ENCODE measurements at places on chromosomes 11 and 22. TPM values are rescaled to one million over a fixed set of nuclear protein-coding genes. Genes with fewer than 3 reads are reported as not detected.

KCNJ11 gene
- 29.2 TPM for total RNA-seq

HEPHL1 gene
- not detected for total RNA-seq

CNTN5 gene
- not detected for total RNA-seq

BRMS1 gene
- 14.7 TPM for total RNA-seq

TSPAN32 gene
- total RNA-seq: 19.9 TPM

POU2AF2 gene
- total RNA-seq: not detected

C11orf97 gene
- not detected for total RNA-seq

CEND1 gene
- not detected for total RNA-seq

IL18BP gene
- 3.7 TPM for total RNA-seq

PPP6R3 gene
- 86.7 TPM for total RNA-seq

DNA sequence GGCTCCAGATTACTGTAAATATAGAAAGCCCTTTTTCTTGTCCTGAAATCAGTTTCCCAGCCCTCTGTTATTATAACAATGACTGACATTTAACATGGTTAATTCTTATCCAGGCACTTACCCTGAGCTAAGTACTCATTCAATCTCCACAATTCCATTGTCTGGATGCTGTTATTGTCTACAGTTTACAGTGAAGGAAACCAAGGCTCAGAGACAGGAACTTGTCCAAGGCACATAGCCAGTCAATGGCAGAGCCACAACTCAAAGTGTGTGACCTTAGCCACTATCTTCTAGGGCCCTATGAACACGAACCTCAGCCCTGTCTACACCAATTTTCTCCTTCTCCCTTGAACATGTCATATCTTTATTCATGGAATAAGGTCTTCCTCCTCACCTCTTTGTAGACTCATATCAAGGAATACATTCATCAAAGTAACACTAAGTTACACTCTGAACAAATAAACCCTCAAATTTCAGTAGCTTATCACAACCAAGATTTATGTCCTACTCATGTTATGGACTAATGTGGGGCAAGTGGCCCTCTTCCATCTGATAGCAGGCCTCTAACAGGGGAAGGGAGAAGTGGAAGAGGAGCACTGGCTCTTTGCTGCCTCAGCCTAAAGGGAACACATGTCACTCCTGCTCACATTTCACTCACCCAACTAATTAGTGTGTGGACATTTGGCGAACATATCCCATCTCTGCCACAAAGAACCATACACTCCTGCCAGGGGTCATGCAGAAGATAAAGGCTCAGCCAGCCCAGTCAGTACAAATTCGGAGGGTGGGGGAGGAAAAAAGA lies 39.3 kb upstream of the APLNR start:
- no peak for DNase-seq

DNA sequence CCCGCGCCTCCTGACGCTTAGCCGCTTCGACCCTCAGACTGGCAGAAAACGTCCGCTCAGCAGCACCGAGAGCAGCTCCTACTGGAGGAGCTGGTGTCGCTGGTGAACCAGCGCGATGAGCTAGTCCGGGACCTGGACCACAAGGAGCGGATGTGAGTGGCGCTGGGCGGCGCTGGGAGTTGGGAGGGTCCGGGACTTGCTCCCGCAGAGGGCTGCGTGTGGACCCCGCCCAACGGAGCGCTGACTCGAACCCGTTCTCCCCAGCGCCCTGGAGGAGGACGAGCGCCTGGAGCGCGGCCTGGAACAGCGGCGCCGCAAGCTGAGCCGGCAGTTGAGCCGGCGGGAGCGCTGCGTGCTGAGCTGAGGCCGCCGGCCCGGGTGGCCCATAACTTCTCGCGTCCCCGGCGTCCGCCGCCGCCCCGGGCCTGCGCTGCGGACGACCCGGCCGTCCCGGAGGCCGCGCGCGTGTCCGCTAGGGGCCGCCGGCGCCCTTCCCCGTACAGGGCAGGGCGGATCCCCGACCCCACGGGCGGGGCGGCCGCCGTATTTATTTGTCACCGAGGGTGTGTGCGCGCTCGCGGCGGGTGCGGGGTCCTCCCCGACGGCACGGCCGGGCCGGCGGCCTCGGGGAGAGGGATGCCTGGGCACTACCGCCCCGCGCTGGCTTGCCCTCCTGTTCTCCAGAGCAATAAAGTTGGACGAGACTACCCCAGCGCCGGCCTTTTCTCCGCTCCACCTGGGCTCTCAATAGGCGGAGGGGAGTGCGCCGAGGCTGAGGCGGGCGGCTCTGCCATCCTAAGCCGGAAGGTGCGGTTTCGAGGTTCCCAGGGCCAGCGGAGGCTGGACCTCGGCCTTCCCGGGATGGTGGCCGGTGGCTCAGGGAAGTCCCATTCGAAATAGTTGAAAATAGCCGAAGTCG lies 3.4 kb downstream of the KCNK7 start:
- peak; percentile 63 for DNase-seq

DNA sequence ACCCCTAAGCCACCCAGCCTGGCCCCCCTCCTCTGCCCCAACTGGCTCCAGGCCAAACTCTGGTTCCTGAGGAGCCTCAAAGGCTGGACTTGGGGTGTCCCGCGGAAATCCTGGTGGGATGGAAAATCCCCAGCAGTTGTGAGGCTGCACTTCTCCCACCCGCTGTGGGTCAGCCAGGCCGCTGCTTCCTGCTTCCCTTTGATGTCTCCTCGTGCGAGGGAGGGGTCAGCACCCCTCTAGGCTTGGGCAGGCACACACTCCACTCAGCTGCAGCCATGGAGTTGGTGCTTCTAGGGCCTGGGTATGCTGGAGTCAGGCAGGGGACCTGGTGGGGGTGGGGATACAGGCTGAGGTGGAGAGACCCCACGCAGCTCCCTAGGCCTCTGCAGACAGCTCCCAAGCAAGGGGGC lies 12.0 kb downstream of the KCNQ1OT1 start:
- no peak for DNase-seq

DNA sequence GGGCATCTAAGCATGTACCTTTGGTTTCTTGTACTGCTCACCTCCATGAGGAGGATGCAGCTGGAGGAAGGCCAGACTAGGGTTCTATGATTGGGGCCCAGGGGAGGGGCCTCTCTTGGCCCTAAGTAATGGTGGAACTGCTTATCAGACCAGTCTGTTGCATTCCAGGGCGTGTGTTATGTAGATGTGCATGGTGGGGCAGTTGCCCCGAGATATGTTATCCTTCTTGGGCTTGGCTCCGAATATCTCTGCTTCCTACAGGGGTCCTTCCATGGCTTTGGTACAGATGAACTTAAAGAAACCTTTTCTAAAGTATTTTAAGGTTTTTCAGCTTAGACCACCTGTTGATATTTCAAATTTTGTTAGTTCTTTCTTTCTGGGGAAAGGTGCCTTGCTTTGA lies 126.0 kb downstream of the SWAP70 start:
- no peak for DNase-seq

DNA sequence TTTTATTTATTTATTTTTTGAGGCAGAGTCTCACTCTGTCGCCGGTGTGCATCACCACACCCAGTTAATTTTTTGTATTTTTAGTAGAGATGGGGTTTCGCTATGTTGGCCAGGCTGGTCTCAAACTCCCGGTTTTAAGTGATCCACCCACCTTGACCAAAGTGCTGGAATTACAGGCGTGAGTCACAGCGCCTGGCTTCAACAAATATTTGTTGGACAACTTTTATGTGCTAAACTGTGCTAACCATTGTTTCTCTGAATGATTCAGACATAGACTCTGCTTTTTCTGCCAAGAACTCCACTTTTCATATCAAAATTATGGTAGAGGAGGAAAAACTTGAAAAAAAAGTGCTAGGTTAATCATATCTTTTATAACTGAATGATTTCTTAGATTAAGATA lies 36.3 kb downstream of the MMP7 start:
- no peak for DNase-seq

DNA sequence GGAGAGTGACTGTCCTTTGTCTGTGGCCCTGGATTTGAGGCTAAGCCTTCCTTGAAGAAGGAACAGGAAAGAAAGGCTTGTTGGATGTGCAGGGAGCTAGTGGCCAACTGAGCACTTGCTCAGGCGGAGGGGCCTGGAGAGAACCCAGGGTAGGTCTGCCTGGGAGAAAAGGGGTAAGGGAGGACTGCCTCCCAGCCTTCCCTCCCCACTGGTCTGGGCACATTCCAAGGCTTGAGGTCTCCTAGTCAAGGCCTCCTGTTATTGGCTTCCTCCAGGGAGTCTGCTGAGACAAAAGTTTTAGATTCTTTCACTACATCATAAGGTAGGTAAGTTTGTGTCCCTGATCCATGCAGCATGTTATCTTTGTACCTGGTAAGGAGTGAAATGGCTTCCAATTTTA lies 15.2 kb downstream of the KCNQ1OT1 start:
- DNase-seq: no peak

DNA sequence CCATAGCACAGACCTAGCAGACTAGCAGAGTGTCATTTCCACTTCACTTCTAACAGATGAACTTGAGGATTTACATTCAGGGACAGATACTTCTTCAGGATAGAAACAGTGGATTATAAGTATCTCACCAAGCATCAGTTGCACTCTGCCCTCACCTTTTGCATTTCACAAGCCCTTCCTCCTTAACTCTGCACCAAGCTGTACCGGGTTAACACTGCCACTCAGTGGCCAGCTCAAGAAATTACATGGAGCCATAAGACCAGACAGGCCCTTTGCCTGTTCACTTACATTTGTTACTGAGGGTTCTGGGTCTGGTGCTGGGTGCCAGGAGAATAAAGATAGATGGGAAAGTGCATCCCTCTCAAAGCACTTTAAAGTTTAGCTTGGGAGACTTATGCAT lies 309.8 kb downstream of the SHANK2 start:
- DNase-seq: no peak

GRCh38 chr11:20192151-20192550 lies 31.9 kb upstream of the DBX1 start:
- no peak for DNase-seq

GRCh38 chr11:17606233-17607082 lies 59.4 kb downstream of the OTOG start:
- peak; percentile 49 for DNase-seq

GRCh38 chr22:40416636-40417035 lies 46.2 kb downstream of the SGSM3 start:
- DNase-seq: no peak

- DNase-seq: no peak
These were observed 46.0 kb downstream of the MCM5 start for GRCh38 chr22:35445933-35446332.

DNA sequence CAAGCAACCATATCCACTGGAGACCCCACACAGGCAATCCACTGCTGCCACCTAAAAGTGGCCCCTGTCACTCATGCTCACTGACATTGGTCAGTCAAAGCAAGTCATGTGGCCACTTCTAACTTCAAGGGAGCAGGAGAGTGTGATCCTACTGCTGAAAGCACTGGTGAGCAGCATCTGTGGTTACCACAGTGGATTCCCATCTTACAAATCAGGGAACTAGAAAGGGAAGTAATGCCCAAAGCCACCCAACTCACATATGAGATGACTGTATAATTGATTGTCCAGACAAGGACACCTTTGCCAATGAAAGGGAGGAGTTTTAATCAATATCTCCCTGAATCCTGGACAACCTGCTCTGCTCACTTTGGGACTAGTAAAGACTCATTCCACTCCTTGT lies 17.7 kb downstream of the RCN1 start:
- DNase-seq: no peak

DNA sequence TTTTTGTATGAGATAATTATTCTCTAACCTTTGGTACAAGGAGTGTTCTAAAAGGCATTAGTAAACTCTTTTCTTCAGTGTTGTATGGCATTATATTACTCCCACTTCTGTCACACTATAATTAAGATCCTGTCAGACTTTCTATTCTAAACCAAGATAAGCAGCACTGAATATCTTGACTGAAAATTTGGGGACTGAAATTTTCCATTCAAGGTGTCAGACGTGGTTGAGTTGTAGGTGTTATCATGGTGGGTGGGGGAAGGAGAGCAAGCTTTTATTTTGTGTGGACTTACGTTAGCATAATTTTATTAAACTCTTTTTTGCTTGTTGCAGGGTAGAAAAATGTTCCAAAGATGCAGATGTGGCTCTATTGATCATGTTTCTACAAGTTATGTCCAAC lies 22.9 kb downstream of the MUC15 start:
- no peak for DNase-seq

DNA sequence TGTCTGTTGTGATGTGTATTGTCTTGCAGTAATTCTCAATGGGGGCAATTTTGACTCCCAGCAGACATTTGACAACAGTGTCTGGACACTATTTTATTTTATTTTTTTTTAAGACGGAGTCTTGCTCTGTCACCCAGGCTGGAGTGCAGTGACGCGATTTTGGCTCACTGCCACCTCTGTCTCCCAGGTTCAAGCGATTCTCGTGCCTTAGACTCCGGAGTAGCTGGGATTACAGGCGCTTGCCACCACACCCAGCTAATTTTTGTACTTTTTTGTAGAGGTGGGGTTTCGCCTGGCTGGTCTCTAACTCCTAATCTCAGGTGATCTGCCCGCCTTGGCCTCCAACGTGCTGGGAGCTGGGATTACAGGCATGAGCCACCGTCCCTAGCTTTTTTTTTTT lies 1.4 kb downstream of the RPS6KB2 start:
- DNase-seq: no peak

DNA sequence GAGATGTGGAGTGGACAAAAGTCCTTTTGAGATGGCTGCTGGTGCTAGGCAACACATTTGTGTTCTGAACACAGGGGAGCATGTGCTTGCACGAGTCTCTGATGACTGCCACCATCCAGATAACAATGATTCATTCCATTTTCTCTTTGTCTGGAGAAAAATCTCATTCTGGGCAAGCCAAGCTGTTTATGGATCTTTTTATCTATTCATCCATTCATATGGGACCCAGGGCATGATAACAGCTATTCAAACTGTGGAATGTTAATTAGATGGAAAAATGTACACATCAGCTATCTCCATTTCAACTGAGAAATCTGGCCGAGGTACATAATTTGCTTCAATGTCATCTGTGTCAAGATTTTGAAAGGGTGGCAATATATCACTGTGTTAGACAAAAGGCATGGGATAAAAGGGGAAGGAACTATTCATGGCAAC lies 117.5 kb upstream of the ZBED5 start:
- no peak for DNase-seq

DNA sequence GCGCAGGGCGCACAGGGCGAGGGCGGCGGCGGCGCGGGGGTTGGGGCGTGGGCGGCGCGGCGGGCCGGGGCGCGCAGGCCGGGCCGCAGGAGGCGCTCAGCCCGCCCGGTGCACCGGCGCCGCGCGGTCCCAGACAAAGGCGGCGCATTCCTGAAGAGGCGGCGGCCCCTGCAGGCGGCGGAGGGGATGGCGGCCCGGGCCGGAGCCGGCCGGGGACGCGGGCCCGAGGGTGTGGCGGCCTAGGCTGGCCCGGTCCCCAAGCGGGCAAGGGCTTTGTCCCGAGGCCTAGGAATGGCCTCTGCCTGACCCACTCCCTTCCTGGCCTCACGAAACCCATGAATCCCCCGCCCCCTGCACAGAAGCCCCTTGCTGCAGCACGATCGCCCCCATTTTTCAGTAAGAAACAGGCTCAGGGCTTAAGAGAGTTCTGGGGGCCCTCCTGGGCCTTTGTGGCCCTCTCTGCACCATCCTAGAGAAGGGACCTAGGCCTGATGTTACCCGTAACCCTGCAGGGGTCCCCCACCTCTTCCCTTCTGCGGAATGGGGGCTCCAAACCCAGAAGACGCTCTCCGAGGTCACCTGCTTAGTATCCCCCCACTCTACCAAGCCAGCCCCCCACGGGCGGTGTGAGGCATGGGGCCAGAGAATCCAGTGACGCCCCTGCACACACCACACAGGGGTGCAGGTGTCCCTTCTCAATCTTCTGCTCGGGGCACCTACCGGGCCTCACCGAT lies at the start of gene RTN4R:
Gene RTN4R, minus strand, starts transcription at position 40 of the 734 bp plus-strand sequence. CDS start 226 bp downstream, outside the sequence.
- DNase-seq: peak; percentile 83

GRCh38 chr22:38415046-38415445 lies 40.0 kb downstream of the KCNJ4 start:
- DNase-seq: no peak
